ENCODE measurements at places on chromosomes 3 and 15. TPM values are rescaled to one million over a fixed set of nuclear protein-coding genes. Genes with fewer than 3 reads are reported as not detected.
A peak's percentile ranks its signal among the peaks of the same experiment; 100 is the strongest.

DNA sequence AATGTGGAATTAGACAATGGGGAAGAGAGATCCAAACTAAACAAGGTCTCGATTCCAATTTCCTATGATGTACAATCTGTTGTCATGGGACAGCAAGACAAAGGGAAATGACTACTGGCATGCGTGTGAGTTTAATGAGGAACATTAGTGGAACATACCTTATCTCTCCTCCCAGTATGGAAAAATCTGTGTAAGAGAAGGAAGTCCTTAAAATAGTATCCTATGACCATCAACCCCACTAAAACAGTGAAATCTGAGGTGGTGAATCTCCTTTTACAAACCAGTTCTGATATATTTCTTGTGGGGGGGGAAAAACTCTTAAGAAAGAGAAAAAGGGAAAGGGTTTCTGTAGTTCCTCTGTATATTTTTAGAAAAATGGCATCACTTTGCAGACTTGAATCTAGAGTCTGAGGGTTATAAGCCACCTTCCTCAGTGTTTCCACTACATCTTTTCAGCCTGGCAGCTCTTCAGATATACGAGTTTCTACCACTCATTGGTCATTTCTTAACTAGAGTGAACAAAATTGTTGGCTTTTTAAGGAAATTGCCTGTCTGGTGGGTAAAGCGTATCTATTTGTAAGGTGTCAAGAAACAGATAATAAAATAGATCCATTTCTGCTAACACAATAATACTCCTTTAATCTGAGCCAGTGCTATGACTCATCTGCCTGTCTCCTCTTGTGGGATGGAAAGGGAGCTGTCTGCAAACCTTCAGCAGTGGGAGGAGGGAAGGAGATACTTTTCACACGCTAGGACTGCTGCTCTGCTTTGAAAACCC is 3.0 kb upstream of the TNFAIP8L3 start:
- no peak for DNase-seq
- H3K4me3 ChIP-seq = no peak overlapping the region
- H3K4me1 ChIP-seq = peaks cover 11% of the 10 kb centered on the region
- H3K27ac ChIP-seq = no peak overlapping the region
- H3K27me3 ChIP-seq = peaks cover 71% of the 10 kb centered on the region
- no peaks in the 10 kb centered on the region for H3K36me3 ChIP-seq

DNA sequence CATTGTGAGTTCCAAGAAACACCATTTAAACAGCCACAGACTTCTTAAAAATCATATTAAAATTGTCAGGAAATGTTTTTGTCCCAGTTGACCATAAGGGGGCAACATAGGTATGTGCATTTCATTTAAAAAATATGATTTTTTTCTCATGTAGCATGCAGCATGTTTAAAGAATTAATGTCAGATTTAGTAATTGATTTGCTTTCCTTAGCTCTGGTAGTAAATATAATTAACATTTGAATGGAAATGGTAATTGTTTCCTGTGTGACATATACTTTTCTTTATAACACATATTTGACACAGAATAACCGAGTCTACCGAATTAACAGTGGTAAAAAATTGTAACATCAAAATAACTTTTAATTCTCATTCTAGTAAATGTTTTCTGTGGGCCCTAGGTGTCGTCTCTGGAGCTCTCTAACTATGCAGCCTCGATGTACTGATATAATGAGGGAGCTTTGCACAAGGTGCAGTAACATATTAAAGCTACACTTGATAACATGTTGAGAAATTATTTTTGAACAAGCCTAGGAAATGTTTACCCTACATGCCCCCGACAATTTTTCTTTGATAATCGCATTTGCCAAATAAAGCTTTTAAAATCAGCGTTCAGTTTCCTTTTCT is 34.9 kb downstream of the NXPE3 start:
- no peak overlapping the region for H3K27ac ChIP-seq
- H3K36me3 ChIP-seq = peaks cover 31% of the 10 kb centered on the region
- peaks cover 46% of the 10 kb centered on the region for H3K4me1 ChIP-seq
- no peak overlapping the region for H3K4me3 ChIP-seq
- H3K27me3 ChIP-seq = no peaks in the 10 kb centered on the region
- no peak for DNase-seq

DNA sequence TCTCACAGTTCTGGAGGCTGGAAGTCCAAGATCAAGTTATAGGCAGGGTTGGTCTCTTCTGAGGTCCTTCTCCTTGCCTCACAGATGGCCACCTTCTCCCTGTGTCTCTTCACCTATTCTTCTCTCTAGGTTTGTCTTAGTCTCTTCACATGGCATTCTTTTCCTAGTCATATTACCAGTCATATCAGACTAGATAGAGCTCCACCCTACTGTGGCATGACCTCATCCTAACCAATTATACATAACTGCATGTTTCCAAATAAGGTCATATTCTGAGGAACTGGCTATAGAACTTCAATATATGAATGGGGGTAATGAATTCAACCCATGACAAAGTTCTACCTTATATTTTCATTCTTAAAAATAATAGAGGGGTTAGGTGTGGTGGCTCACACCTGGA is 196.4 kb upstream of the UBE3A start:
- H3K4me3 ChIP-seq = no peak overlapping the region
- H3K4me1 ChIP-seq = no peaks in the 10 kb centered on the region
- no peaks in the 10 kb centered on the region for H3K36me3 ChIP-seq

GRCh38 chr3:10002951-10003350 is 16.3 kb upstream of the EMC3 start:
- H3K36me3 ChIP-seq = peaks cover 41% of the 10 kb centered on the region
- no peak for DNase-seq
- H3K27ac ChIP-seq = no peak overlapping the region
- H3K27me3 ChIP-seq = no peaks in the 10 kb centered on the region
- H3K4me3 ChIP-seq = no peak overlapping the region

GRCh38 chr3:178203650-178204049 is 332.6 kb upstream of the KCNMB2 start:
- no peak for DNase-seq
- no peak overlapping the region for H3K27ac ChIP-seq
- H3K4me3 ChIP-seq = no peak overlapping the region
- H3K36me3 ChIP-seq = no peaks in the 10 kb centered on the region
- H3K27me3 ChIP-seq = no peaks in the 10 kb centered on the region

GRCh38 chr3:122253581-122253980 is 70.1 kb downstream of the CASR start:
- H3K27me3 ChIP-seq = peaks cover 12% of the 10 kb centered on the region
- peaks cover 3% of the 10 kb centered on the region for H3K4me1 ChIP-seq
- no peak overlapping the region for H3K4me3 ChIP-seq
- no peak for DNase-seq

DNA sequence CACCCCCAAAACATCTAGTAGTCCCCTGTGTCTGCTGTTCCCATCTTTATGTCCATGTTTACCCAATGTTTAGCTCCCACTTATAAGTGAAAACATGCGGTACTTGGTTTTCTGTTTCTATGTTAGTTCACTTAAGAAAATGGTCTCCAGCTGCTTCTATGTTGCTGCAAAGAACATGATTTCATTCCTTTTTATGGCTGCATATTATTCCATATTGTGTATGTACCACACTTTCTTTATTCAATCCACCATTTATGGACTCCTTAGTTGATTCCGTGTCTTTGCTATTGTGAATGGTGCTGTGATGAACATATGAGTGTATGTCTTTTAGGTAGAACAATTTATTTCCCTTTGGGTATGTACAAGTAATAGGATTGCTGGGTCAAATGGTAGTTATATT is 51.2 kb downstream of the GRK7 start:
- H3K27ac ChIP-seq = no peak overlapping the region
- H3K36me3 ChIP-seq = no peaks in the 10 kb centered on the region
- H3K4me3 ChIP-seq = no peak overlapping the region
- H3K27me3 ChIP-seq = peaks cover 22% of the 10 kb centered on the region
- H3K4me1 ChIP-seq = no peaks in the 10 kb centered on the region
- DNase-seq = no peak

DNA sequence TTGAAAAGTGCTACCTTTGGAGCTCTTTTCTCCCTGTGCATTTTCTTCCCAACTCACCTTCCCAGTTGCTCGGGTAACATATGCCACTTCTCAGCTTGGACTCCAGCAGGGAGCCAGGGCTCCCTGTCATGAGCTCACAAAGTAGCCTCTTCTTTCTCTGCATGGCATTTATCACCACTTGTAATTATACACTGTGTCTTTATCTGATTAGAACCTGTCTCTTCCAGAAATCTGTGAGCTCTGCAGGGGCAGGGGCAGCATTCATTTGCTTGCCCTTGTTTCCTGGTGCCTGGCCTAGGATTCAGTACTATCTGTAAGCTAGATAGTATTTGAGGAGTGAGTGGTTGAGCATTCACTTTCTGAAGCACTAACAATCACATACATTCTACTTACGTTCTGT is 100.9 kb downstream of the CLSTN2 start:
- H3K27me3 ChIP-seq = peaks cover 3% of the 10 kb centered on the region
- no peak overlapping the region for H3K4me3 ChIP-seq
- no peaks in the 10 kb centered on the region for H3K4me1 ChIP-seq
- no peak overlapping the region for H3K27ac ChIP-seq
- no peak for DNase-seq
- H3K36me3 ChIP-seq = no peaks in the 10 kb centered on the region

DNA sequence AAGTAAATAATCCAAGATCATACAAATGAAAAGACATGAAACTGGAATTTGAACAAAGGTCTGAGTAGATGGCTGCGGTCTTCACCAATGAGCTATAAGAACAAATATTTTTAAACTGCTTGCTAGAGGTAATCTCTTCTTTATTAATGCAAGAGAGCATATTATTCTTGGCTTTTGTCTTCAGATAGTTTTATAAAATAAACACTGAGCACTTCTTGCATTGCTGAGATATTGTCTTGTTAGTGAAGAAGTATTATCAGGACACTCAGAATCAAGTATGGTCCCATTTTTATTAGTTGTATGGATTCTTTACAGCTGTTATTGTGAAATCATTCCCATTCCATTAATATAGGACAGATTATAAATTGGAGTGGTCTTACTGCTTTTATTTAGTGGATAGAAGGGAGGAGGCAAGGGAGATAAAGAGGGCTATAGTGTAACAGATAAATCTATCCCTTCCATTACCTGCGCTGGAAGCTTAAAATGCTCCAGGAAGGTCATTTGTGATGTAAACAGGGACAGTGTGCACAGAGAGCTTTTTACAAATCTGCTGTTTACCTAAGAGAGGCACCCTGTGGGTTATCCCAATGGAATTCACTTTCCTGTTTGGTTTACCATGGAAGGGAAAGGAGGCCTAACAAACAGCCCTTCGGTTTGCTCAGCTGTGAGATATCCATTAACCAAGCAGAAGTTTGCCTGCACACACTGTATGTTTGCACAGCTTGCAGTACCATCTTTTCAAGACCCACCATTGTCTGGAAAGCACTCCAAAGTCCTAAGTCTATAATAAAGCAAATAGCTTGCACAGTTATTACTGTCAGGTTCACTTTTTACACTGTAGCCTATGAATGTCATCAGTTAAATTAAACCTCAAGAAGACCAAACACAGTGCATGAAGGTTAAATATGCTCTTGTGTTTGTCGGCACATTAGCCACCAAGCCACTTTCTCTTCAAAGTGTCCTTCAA is 347.7 kb upstream of the TGFBR2 start:
- no peaks in the 10 kb centered on the region for H3K36me3 ChIP-seq
- no peak for DNase-seq
- no peaks in the 10 kb centered on the region for H3K27me3 ChIP-seq
- peaks cover 11% of the 10 kb centered on the region for H3K4me1 ChIP-seq
- H3K27ac ChIP-seq = no peak overlapping the region
- H3K4me3 ChIP-seq = no peak overlapping the region

GRCh38 chr15:31560643-31561042 is 234.0 kb downstream of the KLF13 start:
- no peaks in the 10 kb centered on the region for H3K4me1 ChIP-seq
- no peak overlapping the region for H3K27ac ChIP-seq
- H3K36me3 ChIP-seq = no peaks in the 10 kb centered on the region
- H3K4me3 ChIP-seq = no peak overlapping the region

DNA sequence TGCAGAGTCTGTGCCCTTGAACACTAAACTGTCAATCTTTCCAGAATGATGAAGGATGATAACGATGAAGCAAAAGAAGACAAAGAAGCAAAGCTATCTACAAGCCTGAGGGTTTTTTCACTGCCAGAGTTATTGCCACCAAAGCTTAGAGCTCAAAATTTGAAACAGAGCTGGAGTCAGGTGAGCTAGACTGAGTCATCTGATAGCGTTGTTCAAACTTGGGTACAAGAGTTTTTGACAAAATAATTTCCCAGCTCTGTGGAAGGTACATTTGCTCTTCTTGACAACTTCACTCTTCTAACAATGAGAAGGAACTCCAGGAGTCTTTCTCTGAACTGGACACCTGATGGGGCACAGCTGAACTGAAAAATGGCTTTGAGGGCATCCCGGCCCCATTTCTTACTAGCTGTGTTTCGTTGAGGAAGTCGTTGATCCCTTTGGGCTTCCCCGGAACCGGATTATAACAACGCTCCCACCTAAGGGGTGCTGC is 715 bp downstream of the MCCC1 start:
- H3K4me3 ChIP-seq = peak overlapping the region; percentile 92
- peaks cover 18% of the 10 kb centered on the region for H3K36me3 ChIP-seq
- H3K27me3 ChIP-seq = no peaks in the 10 kb centered on the region
- DNase-seq = no peak
- H3K27ac ChIP-seq = peak overlapping the region; percentile 97
- peaks cover 25% of the 10 kb centered on the region for H3K4me1 ChIP-seq

- H3K27me3 ChIP-seq = no peaks in the 10 kb centered on the region
- no peak overlapping the region for H3K27ac ChIP-seq
- H3K4me3 ChIP-seq = no peak overlapping the region
- no peak for DNase-seq
Observed at GRCh38 chr15:37359893-37360290, 259.5 kb upstream of the MEIS2 start.

- H3K36me3 ChIP-seq = no peaks in the 10 kb centered on the region
- H3K27me3 ChIP-seq = no peaks in the 10 kb centered on the region
- H3K27ac ChIP-seq = no peak overlapping the region
Observed at GRCh38 chr3:25171118-25171807, 256.8 kb upstream of the RARB start.

- no peaks in the 10 kb centered on the region for H3K27me3 ChIP-seq
- no peak overlapping the region for H3K4me3 ChIP-seq
- H3K36me3 ChIP-seq = no peaks in the 10 kb centered on the region
- H3K4me1 ChIP-seq = peaks cover 25% of the 10 kb centered on the region
Observed at GRCh38 chr3:107629566-107629965, 106.8 kb downstream of the BBX start.

DNA sequence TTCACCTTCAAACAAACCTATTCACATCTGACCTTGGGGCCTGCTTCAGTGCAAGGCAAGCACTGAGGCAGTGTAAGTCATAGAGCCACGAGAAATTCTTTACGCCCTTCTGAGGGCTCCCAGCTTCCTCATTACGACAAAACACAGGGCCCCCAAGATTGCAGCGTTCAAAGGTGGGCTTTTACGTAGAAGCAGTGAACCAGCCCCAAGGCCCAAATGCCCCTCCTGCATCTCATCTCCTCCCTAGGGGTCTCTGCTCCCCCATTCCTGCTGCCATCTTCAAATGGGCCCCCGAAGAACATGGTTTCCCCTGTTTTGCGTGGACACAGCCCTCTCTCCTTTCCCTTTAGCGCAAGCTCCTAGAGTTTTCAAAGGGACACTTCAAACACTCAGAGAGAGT is 285.1 kb downstream of the MEX3B start:
- no peak overlapping the region for H3K27ac ChIP-seq
- no peak overlapping the region for H3K4me3 ChIP-seq
- no peaks in the 10 kb centered on the region for H3K36me3 ChIP-seq

GRCh38 chr3:132346841-132347736 is 29.9 kb downstream of the ACP3 start:
- H3K27ac ChIP-seq = no peak overlapping the region
- no peaks in the 10 kb centered on the region for H3K4me1 ChIP-seq
- DNase-seq = no peak
- no peak overlapping the region for H3K4me3 ChIP-seq

- H3K4me1 ChIP-seq = peaks cover 28% of the 10 kb centered on the region
- peaks cover 10% of the 10 kb centered on the region for H3K36me3 ChIP-seq
- no peak for DNase-seq
- no peak overlapping the region for H3K27ac ChIP-seq
- H3K27me3 ChIP-seq = peaks cover 48% of the 10 kb centered on the region
Observed at GRCh38 chr3:45143673-45144671, 2.2 kb downstream of the CDCP1 start.

Gene LRRC15
- not detected for total RNA-seq

Gene CTXN2
- not detected for total RNA-seq

Gene PROK2
- total RNA-seq = 0.23 TPM
